ENCODE measurements at places on chromosomes 12 and 14.

- no peak for DNase-seq
Observed at GRCh38 chr12:32533971-32534590, 134.7 kb downstream of the FGD4 start.

- DNase-seq = no peak
Observed at GRCh38 chr14:33675415-33676130, 275.3 kb downstream of the EGLN3 start.

GRCh38 chr12:19284658-19285057, 154.6 kb upstream of the AEBP2 start:
- DNase-seq = no peak

- no peak for DNase-seq
Observed at GRCh38 chr12:20513189-20513588, 144.9 kb downstream of the PDE3A start.

GRCh38 chr12:27424631-27425230, 21.8 kb upstream of the SMCO2 start:
- DNase-seq = no peak

- DNase-seq = no peak
Observed at GRCh38 chr14:57930241-57930975, 64.5 kb upstream of the SLC35F4 start.

DNA sequence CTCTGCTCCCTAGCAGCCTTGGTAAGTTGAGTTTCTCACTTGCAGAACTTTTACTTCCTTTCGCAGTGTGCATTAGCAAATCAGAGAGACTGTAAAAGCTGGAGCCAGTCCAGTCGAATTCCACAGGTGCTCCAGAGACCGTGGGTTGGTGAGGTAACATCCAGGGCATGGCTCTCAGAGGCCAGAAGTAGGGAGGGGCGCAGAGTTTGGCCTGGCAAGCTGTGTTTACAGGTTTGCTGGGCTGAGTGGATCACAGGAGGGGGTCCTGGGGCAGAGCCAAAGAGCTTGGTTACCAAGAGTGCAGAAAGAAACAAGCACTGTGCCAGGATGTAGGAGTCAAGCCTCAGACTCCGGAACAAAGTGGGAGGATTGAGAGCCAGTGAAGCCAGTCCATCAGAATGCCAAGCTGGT, 10.2 kb upstream of the BHLHE41 start:
- DNase-seq = no peak

DNA sequence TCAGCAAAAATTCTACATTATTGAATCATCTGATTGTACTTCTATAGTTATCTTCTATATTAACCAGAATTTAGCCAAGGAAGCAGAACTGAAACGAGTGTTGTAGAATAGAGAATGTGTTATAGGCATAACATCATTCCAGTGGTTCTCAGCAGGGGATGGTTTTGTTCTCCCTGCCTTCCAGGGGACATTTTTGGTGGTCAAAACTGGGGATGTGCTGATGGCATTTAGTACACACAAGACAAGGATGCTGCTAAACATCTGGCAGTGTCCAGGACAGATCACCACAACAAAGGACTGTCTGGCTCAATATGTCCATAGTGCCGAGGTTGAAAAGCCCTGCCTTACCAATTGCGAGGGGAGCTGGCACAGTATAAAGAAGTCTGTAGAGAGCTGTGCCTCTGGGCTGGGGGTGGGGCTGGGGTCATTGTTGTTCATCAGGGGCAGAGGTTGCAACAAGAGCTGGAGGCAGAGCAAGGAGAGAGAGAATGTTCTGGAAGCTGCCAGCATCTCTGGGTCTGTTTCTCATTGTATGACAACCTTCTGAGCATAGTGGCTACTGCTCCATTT, 1472.8 kb downstream of the AACS start:
- DNase-seq = no peak

DNA sequence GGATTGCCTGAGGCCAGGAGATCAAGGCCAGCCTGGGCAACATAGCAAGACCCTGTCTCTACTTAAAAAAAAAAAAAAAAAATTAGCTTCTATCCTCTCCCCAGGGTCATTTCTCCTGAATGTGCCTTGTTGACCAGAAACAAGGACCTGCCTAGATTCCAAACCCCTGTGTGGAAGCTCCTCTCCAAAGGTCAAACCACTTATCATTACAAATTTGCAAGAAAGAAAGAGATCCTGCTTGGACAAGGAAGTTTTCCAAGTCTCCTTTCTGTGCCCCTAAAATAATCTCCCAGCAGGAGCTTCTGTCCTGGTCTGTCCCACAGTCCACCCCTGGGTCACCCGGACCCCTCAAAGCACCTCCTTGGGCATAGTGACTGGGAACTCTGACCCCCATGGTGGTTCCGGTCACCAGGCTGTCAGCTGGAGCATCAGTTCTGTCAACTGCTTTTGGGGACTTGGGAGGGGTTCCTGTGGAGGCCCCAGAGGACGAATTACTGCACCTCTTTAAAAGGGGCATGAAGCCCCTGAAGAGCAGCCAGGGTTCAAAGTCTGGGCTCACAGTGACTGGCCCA, 38.4 kb downstream of the ACTN1 start:
- no peak for DNase-seq

- no peak for DNase-seq
Observed at GRCh38 chr14:99357151-99357915, 85.3 kb upstream of the BCL11B start.

Data from NCI-H1417 treated with DMSO at 0.1 percent for 48 hours (cell line).